Thyroid gland (tissue), 4 donors: ENCODE measurements at places on chromosomes 2 and 18.
A peak's percentile ranks its signal among the peaks of the same experiment; 100 is the strongest.

- H3K36me3 ChIP-seq: no peaks in the 10 kb centered on the region
- DNase-seq: no peak
- H3K4me3 ChIP-seq: no peak overlapping the region
- no peaks in the 10 kb centered on the region for H3K4me1 ChIP-seq
- H3K27ac ChIP-seq: no peak overlapping the region
These were observed 175.0 kb downstream of the SH3BP4 start for GRCh38 chr2:235126768-235127167.

- no peaks in the 10 kb centered on the region for H3K27me3 ChIP-seq
- H3K27ac ChIP-seq: no peak overlapping the region
- DNase-seq: no peak
- no peaks in the 10 kb centered on the region for H3K4me1 ChIP-seq
- H3K4me3 ChIP-seq: no peak overlapping the region
These were observed 758.0 kb upstream of the ZEB2 start for GRCh38 chr2:145277922-145278321.

DNA sequence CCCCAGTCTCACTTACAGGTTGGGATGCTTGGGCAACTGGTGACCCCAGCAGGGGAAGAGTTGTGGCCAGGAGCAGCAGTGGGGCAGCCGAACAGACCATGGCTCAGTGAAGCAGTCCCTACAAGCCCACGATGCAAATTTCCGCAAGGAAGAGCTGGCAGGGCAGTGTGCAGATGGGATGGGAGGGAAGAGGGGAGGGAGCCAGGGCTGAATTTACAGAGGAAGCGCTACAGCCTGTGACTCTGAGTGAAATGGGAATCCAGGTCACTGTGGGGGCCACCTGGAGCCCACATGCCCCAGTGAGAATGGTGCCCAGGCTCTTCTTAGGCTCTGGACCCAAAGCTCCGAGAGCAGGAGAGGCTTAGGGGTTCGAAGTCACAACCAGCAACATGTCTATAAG is 27.0 kb upstream of the SELENOI start:
- no peaks in the 10 kb centered on the region for H3K4me1 ChIP-seq
- H3K27ac ChIP-seq: no peak overlapping the region
- no peak for DNase-seq
- no peak overlapping the region for H3K4me3 ChIP-seq
- H3K36me3 ChIP-seq: no peaks in the 10 kb centered on the region

DNA sequence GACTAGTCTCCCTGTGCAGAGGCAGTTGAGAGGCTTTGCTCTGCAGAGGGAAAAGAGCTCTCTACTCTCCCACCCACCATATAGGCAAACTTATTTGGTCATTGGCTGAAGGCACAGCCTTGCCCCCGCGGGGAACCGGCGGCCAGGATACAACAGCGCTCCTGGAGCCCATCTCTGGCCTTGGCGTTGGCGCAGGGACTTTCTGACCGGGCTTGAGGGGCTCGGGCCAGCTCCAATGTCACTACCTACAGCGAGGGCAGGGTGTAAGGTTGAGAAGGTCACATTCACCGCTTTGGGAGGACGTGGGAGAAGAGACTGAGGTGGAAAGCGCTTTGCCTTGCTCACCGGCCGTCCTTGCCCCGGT is 2.2 kb downstream of the ONECUT2 start:
- peaks cover 67% of the 10 kb centered on the region for H3K4me1 ChIP-seq
- H3K36me3 ChIP-seq: no peaks in the 10 kb centered on the region
- no peak overlapping the region for H3K4me3 ChIP-seq
- peaks cover 60% of the 10 kb centered on the region for H3K27me3 ChIP-seq

DNA sequence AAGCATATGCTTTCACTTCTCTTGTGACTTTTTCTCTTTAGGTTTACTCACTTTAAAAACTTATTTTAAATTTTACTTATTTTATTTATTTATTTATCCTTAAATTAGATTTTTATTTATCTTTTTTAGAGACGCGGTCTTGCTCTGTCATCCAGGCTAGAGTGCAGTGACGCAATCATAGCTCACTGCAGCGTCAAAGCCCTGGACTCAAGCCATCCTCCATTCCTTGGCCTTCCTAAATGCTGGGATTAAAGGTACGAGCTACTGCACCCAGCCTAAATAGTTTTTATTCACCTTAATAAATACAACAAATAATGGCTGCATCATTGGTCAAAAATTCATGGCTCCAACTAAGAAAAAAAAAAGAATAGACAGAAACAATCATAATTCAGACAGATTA is 415.7 kb upstream of the FIGN start:
- peak; percentile 4 for DNase-seq
- H3K4me3 ChIP-seq: no peak overlapping the region
- H3K27me3 ChIP-seq: no peaks in the 10 kb centered on the region
- H3K27ac ChIP-seq: no peak overlapping the region
- H3K4me1 ChIP-seq: no peaks in the 10 kb centered on the region

DNA sequence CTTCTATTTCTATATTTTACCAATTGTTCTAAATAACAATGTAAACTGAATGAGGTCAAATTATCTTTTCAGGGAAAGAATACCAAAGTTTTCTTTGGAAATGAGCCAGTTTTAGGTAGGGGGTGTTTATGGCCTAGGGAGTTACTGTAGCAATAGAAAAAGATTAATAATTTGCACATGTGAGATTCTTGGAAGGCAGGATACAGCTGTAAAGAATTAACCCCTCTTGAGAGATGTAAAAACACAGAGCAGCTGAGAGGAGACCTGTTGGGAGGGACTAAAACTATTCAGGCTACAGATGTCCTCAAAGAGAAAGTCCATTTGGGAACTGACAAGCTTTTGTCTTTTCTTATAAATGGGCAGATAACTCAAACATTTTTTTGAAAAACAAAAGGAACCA is 182.2 kb downstream of the FIGN start:
- no peak overlapping the region for H3K27ac ChIP-seq
- no peaks in the 10 kb centered on the region for H3K36me3 ChIP-seq
- no peak for DNase-seq
- no peaks in the 10 kb centered on the region for H3K27me3 ChIP-seq

DNA sequence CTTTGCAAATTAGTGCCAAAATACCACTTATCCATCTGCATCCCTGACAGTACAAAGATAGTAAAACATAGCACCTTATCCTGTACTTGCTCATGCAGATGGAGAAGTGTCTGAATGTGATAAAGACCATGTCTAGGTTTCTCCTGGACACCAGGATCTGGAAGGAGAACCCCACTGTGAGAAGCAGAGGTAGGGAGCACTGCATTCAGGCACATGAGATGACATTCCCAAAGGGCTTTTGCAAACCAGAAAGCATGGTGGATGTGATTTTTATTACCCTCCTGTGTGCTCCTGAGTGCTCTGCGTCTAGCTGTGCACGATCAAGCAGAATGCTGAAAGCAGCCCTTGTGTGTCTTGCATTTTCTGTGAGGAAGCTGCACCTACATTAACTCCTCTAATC is 857.6 kb upstream of the ID2 start:
- H3K27me3 ChIP-seq: no peaks in the 10 kb centered on the region
- DNase-seq: no peak
- no peak overlapping the region for H3K4me3 ChIP-seq

GRCh38 chr2:63581298-63581961 is 6.8 kb downstream of the WDPCP start:
- H3K27ac ChIP-seq: no peak overlapping the region
- H3K27me3 ChIP-seq: no peaks in the 10 kb centered on the region
- H3K4me3 ChIP-seq: no peak overlapping the region
- peaks cover 8% of the 10 kb centered on the region for H3K4me1 ChIP-seq
- peak; percentile 40 for DNase-seq

DNA sequence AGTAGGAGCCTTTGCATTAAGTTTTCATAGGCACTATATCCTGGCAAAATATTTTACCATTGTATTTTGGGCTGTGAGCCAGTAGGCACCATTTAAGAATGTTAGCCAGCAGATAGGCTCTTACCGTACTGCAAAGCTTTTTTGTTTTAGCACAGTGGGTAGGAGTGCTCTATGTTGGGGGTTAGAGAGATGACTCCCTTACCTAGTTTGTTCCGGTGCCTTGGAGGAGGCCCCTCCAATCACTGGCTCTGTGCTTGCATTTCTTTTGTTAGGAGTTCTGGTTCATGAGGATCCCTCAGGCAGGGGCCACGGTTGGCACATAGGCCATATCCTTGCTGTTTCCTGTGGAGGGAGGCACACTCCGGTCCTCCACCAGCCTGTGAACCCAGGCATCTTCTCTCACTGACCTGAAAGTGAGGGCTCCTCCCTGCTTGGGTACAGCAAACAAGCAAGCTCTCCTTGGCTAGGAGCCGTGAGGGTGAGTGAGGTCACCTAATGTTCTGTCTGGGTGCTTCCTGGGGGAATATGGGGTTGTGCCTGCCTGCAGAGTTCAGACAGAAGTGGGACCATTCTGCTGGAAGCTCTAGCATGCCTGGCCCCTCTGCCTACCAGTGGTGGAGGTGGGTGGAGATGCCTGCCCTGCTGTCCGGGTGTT is 29.8 kb downstream of the LTBP1 start:
- H3K4me3 ChIP-seq: no peak overlapping the region
- no peak overlapping the region for H3K27ac ChIP-seq
- no peaks in the 10 kb centered on the region for H3K4me1 ChIP-seq
- H3K36me3 ChIP-seq: no peaks in the 10 kb centered on the region

DNA sequence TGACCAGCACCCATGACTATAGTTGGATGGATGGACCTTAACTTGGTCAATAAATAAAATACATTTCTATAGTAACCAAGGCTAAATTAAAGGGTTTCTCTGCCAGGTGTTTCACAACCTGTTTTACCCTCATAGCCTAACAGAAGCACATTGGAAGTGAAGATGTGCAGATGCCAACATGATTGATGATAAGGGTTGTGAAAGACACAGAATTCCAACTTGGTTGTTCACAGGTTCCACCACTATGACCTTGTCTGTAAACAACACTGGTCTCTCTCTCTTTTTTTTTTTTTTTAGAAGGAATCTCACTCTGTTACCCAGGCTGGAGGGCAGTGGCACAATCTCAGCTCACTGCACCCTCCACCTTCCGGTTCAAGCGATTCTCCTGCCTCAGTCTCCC is 37.5 kb upstream of the PTH2R start:
- H3K27ac ChIP-seq: no peak overlapping the region
- no peak for DNase-seq
- no peaks in the 10 kb centered on the region for H3K27me3 ChIP-seq
- no peak overlapping the region for H3K4me3 ChIP-seq
- H3K4me1 ChIP-seq: no peaks in the 10 kb centered on the region

DNA sequence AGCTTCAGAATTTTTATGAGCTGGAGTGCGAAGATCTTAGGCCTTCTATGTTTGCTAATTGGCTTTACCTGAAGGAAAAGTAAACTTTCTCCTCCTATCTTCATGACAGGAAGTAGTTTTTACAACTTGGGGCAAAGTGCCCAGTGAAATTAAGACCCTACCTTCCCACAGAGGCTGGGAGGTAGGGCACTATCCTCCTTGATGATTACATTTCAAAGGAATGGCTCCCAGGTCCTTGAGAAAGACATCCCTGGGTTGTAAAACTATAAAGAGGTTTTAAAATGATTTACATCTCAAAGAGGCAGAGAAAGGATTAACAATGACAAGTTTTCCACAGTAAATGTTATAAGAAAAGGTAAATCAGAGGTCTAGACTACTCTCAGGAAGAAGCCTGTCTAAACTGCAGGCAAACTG is 155.8 kb downstream of the CDH7 start:
- no peaks in the 10 kb centered on the region for H3K36me3 ChIP-seq
- H3K4me1 ChIP-seq: no peaks in the 10 kb centered on the region
- no peak overlapping the region for H3K27ac ChIP-seq
- no peak overlapping the region for H3K4me3 ChIP-seq
- no peaks in the 10 kb centered on the region for H3K27me3 ChIP-seq
- no peak for DNase-seq

- no peaks in the 10 kb centered on the region for H3K4me1 ChIP-seq
- no peak overlapping the region for H3K4me3 ChIP-seq
- no peaks in the 10 kb centered on the region for H3K36me3 ChIP-seq
- H3K27me3 ChIP-seq: no peaks in the 10 kb centered on the region
- no peak for DNase-seq
These were observed 504.8 kb upstream of the LRATD1 start for GRCh38 chr2:14127765-14128164.

DNA sequence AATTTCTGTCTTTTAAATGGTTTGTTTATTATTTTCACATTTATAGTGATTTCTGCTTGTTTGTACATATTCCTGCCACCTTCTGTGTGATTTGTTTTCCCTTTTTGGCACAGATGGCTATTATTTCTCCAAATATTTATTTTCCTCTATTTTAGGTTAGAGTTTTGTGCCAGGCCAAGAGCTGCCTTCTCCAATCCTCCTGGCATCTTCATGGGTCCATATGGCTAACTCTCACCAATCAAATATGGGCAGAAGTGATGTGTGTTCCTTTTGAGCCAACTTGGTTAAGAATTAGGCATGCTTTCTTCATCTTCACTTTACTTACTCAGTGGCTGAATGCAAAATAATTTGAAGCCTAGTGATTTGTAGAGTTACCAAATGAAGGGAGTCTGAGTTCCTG is 697.1 kb upstream of the CELF4 start:
- H3K4me1 ChIP-seq: no peaks in the 10 kb centered on the region
- no peaks in the 10 kb centered on the region for H3K36me3 ChIP-seq
- DNase-seq: no peak

DNA sequence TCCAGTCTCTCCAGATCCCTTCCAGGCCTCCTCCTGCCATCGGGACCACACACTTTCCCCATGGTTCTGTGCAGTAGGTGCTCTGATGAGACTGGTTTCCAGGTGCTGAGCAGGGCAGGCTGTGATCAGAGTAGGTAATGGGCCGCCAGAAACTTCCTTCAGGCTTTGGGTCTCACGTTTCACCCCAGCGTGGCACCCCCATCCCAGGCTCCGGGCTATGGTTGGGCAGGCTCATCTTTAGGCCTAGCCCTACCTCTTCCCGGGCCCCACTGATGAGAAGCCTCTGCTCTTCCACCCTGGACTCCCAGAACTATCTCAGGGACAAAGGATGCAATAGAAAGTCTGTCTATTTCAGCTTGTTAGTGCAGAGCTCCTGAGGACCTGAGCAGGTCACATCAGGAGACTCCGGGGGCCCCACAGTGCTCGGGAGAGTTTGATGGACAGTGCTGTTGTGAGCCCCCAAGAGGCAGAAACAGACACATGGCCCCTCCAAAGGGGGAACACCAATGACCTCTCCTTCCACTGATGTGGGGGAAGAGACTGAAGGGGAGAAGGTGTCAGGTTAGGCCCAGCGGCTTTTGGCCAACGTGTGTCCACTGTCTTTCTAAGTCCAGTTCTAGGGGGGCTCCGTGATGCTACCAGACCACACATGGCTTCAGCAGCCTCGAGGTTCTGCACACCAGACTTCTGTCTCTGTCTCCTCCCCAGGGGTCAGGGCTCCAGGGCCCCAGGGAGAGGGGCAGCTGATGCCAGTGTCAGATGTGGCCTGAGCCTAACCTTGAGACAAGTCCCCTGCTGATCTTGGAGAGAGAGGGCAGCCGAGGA is 5.8 kb upstream of the PROM2 start:
- no peaks in the 10 kb centered on the region for H3K4me1 ChIP-seq
- no peak for DNase-seq
- no peak overlapping the region for H3K27ac ChIP-seq
- no peaks in the 10 kb centered on the region for H3K36me3 ChIP-seq

- no peak overlapping the region for H3K27ac ChIP-seq
- H3K27me3 ChIP-seq: no peaks in the 10 kb centered on the region
- H3K36me3 ChIP-seq: no peaks in the 10 kb centered on the region
- no peaks in the 10 kb centered on the region for H3K4me1 ChIP-seq
- H3K4me3 ChIP-seq: no peak overlapping the region
These were observed 11.5 kb downstream of the SLC9A4 start for GRCh38 chr2:102484310-102485061.

- no peak overlapping the region for H3K4me3 ChIP-seq
- DNase-seq: no peak
- no peaks in the 10 kb centered on the region for H3K36me3 ChIP-seq
- H3K27me3 ChIP-seq: no peaks in the 10 kb centered on the region
These were observed 106.4 kb upstream of the UGP2 start for GRCh38 chr2:63735263-63735662.

GRCh38 chr18:51082571-51083267 is 52.7 kb downstream of the SMAD4 start:
- H3K27ac ChIP-seq: no peak overlapping the region
- H3K36me3 ChIP-seq: peaks cover 25% of the 10 kb centered on the region

- H3K4me3 ChIP-seq: no peak overlapping the region
These were observed 1757.9 kb upstream of the LRRTM1 start for GRCh38 chr2:82062463-82062862.
